Stimulated activated CD8-positive, alpha-beta memory T cell treated with anti-CD3 and anti-CD28 coated beads, Interleukin-4, amount 100 ng/mL, for 4 hours (primary cell): ENCODE measurements at places on chromosomes 2 and 18.

DNA sequence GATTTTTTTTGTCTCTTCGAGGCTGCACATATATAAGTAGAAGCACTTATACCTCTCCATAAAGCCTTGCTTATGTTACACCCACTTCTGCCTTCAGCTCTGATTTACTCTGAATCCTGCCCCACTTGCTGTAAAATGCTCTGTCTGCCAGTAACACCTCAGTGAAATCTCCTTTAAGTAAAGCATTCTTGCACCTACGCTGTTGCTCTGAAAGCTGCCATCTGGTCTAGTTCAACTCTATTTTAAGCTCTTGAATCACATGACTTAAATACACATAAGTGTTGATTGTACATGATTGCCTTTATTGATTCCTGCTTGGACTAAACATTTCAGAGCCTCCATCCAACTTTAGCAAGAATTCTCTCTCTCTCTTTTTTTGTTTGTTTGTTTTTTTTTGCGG, 609.0 kb upstream of the CELF4 start:
- DNase-seq: no peak

DNA sequence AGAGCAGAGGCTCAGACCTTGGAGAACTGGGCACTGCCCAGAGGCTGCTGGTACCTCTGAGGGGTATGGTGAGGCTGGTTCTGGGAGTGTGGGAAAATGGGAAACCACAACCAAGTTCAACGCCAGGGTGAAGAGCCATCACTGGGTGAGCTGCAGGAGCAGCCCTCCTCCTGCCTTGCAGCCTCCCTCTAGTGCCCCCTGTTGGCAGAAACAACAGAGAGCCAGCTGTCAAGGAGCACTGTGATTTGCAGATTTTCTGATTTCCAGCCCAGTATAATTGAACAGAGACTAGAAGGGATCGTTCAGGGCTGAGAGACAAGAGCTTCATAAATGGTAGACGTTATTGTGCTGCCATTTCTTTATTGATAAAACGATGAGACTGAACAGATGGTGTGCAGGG, 50.5 kb downstream of the MAPK4 start:
- no peak for DNase-seq

DNA sequence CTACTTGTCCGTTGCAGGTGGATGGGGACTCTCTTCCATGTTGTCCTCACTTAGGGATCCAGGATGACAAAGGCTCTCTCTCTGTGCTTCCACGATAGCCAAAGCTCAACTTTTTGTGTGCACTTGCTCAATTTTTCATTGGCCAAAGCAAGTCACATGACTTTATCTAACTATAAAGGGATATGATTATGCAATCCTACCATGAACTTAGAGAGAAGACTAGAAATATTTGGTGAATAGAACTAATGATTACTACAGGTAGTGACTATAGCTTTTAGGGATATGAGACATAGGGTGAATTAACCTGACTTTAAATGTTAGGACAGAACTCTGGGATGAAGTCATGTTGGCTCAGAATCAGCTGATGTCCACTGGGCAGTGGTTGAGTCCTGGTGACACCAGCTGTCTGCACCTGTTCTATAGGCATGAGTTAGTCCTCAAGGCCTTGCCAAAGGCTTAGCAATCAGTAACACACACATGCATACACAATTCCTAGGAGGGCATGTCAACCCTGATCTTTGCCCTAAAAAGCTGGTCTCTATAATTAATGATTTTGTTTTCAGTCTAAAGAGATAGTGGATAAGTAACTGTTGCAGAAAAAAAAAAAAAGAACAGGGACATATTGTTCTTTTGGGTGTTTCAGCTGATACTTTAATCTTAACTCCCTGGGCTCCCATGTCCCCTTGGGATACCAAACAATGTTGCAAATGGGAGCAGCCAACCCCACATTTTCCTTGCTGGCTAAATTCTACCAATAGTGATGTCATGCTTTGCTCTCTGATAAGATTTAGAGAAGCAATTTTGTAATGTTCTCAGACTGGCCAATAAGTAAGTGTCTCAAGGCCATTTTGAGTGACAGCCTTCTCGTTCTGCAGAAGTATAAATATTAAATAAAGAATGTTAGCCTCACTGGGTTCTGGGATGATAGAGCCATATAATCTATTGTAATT, 12.5 kb upstream of the HK2 start:
- no peak for DNase-seq

- DNase-seq: no peak
These were observed 300.0 kb upstream of the CWC22 start for GRCh38 chr2:180307096-180307495.

DNA sequence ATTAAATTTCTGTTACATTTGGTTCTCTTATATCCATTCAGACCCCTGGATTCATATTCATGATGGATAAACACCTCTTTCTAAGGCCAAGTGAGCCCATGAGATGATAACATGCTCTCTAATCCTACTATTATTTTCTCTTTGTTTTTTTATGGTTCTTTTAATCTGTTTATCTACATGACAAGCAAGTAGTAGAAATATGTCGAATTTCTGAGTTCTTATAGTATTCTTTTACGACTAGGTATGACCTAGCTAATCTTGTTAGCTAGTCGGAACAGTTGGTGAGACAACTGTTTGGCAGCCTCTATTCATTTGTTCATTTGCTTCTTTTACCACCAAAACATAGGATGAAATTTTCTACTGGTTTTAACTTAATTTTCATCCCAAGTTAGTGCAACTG, 98.1 kb upstream of the SCG2 start:
- no peak for DNase-seq

- DNase-seq: no peak
These were observed 25.7 kb downstream of the CTDP1 start for GRCh38 chr18:79705272-79705671.

DNA sequence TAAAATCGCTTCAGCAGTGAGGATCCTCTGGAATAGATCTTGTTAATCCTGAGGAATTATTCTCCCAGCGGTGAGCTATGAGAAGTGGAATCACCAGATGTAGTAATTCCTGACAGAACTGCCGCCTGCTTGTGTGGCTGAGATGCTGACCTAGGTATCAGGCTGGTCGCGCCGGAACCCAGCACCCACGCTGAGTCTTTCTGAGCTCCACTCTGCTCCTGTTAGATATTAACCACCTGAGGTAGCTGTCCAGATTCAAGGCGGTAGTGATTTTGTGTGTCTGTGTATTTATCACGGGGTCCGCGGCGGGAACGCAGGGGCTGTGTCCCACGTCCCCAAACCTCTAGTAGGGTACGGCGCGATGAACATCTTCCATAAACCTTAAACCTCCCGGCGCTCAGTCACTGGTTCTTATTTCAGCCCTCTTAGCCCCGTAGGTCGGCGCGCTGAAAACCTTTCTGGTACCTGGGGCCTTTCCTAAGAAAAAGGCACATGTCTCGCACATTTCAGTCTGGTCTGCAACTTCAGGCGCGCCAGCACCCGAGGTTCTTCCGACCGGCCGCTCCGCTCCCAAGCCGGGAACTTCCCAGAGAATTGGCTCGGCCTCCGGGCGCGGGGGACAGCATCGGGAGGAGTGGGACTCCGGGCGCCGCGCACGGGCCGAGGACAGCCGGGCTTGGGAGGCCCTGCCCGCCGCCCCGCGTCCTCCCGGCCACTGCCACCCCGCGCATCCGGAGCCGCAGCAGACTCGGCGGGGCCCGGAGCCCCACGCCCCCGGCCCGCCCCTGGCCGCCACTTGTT, 542 bp upstream of the CNNM3 start:
- DNase-seq: no peak

GRCh38 chr2:177165721-177166711, 46.6 kb upstream of the HNRNPA3 start:
- DNase-seq: no peak

- DNase-seq: no peak
These were observed 46.5 kb downstream of the TRAK2 start for GRCh38 chr2:201404699-201405280.

DNA sequence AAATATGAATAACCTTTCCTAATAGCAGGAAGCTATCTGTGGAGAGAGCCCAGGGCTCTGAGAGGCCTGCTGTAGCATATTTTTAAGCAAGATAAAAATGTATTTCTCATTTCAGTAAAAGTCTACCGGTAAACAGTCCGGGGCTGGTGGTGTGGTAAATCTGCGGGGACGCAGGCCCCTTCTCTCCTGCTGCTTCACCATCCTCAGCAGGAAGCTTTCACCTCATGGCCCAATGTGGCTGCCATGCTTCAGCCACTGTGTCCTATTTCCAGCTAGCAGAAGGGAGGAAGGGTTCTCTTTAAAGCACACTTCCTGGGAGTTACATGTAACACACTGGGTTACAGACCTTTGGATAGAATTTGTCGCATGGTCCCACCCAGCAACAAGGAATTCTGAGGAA, 79.5 kb upstream of the ODC1 start:
- no peak for DNase-seq

- no peak for DNase-seq
These were observed 28.2 kb downstream of the GULP1 start for GRCh38 chr2:188319838-188320237.

DNA sequence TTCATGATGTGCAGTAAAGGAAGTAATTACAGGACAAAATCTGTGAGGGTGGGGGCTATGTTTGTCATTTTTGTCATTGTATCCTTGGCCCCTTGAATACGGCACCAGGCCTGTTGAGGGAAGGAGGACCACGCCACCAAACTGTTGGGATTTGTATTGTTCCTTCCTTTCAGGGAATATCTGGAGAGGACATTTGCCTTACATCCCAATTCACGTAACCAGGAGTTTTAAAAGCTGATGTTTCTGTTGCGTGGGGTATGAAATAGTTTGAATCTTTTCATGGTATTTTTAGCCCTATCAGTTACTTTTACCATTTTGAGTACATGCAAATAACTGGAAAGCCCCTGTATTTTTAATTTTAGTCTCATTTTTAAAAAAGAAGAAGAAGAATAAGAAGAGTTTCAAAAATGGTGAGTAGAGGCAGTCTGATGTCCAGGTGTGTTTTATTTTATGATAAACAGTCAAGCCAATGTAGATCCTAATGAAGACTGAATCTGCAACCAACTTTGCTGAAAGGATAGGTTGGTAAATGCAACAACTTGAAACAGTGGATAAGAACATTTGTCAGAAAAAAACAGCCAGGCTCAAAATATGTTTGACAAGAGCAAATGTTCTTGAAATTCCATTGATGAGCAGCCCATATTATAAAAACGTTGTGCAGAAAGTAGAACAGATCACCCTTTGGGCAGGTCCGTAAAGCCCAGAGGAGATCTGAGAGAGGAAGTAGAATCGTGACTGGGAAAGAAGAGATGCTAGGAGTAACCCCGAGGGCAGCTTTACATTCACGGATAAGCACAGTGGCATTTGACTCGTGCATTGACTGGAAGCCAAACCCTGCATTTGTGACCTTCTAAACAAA, 54.5 kb downstream of the RASGRP3 start:
- no peak for DNase-seq

DNA sequence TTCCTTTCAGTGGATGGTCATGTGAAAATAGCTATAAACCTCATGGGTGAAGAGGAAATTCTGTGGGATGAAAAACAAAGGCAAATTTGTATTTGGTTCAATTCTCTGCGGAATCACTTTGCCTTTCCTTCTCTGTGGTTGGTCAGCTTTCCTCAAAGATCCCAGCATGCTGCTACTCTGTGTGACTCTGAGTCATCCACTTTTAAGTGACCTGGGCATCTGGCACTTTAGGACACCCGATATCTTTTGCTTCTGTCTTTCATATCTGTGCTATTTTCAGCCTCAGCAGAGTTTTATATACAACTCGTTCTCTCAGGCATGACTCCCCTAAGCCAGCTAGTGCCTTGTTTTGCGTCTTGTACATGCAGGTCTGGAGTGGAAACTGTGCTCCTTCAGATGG, 217.0 kb upstream of the PIEZO2 start:
- DNase-seq: no peak

DNA sequence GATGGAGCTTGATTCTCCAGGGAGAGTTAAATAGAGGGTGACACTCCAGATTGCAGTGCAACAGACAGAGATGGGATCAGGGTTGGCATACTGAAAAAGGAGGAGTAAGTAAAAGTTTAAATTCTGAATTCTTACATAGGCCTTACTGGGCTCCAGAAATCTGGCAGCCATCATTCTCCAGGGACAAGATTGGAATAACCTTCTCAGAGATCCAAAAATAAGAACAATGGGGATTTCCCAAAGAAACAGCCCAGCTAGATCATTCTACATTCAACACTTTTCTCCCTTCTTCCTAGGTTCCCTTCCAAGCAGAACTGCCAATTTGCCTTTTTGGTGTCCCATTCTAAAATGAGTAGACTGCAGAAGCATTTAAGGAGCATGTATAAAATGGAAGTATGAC, 14.9 kb upstream of the SERPINB2 start:
- DNase-seq: no peak

DNA sequence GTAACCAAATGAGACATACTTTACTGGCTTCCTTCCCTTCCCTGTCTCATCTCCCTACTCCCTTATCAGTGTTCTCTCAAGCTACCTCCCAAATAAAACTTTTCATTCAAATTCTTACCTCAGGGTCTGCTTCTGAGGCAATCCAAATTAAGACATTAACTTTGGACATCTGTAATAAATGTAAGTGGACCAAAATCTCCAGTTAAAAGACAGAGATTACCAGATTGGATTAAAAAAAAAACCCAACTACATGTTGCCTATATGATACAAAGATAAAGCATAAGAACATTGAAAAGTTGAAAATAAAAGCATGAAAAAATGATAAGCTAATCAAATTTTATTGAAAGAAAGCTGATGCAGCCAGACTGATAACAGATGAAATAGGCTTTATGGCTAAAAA, 58.8 kb upstream of the ST3GAL5 start:
- no peak for DNase-seq

DNA sequence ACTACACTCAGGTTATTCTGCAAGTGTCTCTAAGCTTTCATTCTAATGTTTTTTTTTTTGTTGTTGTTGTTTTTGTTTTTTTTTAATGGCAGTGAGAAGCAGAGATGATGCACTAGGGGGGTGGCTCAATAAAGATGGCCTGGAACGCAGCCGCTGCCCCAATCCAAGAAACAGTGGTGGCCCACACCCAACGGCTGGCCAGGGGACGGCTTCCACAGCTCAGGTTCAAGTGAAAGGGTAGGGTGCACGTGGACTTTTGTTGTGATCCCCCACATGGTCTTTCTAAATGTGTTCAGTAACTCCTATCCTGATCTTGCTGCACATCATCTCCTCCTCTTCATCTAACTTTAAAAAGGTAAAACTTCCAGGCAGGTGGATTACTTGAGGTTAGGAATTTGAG, 190.1 kb downstream of the NDUFA10 start:
- DNase-seq: no peak

GRCh38 chr2:16184341-16184890, 244.1 kb downstream of the MYCN start:
- DNase-seq: no peak
